ENCODE measurements at places on chromosomes 5 and 9.

- DNase-seq: no peak
These were observed 489.3 kb upstream of the RORB start for GRCh38 chr9:74007833-74008232.

DNA sequence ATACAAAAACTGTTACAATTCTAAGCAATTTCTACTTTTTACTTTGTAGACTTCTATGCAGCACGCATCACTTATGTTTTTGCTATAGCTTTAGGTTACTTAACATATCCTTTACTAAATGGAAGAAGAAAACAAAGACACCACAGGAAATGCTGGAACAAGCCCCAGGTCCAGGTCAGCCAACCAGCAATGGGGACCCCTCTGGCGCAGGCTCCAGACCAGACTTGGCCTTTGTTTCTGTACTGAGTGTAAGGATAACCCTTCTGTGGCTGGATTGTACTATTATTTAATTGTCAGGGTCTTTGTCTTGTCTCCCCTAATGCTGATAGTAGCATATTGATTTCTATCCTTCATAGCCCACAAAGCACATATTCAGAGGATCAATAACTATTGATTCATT lies 4.2 kb downstream of the SEMA4D start:
- no peak for DNase-seq

DNA sequence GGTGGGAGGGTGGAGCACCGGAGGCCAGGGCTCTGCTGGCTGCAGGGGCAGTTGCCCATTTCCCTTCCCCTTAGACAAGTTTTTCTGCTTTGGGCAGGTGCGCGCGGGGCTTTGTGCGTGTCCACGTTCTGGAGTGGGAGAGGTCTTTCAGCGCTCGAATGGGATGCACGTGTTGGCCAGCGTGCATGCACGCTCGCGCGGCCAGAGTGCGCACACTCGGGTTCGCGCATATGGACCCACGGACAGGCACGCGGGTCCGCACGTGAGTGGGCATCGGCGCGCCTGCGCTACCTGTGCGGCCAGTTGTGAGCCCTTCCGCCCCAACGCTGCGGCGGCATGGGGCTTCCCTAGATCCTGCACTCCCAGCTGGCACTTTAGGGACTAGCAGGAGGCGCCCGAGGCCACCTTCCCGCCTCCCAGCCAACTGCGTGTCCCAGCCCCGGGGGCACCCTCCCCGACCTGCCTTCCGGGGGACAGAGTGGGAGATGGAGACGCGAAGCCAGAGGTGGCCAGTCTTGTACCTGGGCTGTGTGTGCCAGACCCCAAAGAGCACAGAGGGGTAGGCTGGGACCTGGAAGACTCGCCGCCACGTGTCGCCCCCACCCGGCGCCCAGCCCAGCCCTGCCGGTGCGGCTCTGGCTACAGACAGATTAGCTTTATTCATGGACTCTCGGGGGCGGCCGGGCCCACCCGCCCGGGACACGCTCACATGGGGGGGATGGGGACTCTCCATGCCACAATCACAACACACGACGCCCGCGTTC lies 9.8 kb upstream of the GPRIN1 start:
- no peak for DNase-seq

GRCh38 chr9:127081250-127082185 lies 40.9 kb downstream of the ANGPTL2 start:
- no peak for DNase-seq

GRCh38 chr5:82347201-82347865 lies 69.2 kb upstream of the RPS23 start:
- DNase-seq: no peak

GRCh38 chr9:112061152-112061740 lies 113.9 kb downstream of the SUSD1 start:
- no peak for DNase-seq

DNA sequence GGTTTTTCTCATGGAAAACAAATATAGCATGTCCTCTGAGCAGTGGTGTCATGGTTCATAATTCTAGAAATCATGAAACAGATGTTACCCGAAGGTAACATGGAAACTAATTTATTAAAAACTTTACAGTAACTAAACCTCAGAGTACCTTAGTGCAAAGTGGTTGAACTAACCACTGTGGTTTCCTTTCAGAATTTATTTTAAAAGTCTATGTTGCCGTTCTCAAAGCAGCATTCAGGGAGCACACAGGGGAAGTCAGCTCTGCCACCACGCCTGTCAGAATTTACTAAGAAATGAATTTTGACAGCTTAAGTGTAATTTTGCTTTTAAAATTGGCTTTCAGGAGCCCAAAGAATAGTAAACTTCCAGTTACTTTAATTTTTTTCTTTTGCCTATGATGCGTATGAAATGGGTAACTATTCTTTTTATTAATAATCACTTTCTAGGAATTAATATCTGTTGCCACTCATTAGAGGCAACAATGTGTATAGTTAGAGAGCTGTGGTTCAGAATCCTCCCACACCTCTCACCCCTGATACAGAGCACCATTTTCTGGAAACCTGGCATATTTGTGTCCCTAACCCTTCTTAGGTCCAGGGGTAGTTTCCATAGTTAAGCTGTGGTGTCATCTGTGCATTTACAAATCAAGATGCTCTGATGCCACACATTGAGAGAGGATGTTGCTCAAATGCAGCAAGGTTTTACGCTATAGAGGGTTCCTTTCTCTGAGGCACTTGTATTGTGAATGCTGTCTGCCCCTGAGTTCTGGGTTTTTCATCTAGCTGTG lies 202.6 kb downstream of the ZSWIM6 start:
- no peak for DNase-seq

- no peak for DNase-seq
These were observed 94.1 kb upstream of the TRIM32 start for GRCh38 chr9:116592970-116593369.

DNA sequence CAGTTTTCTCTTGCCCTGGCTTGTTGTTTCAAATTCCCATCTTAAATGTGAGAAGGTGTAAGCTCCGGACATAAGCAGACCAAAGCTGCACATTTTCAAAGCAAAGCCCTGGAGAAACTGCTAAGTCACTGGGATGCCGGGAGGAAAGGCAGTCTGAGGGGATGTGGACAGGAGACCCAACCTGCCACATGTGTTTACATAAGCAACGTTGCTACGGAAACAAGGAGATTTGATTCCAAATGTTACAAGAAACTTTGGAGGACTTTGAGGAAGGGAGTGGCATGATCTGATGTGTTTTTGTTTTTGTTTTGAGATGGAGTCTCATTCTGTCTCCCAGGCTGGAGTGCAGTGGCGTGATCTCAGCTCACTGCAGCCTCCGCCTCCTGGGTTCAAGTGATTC lies 25.7 kb upstream of the INSYN2B start:
- DNase-seq: no peak

DNA sequence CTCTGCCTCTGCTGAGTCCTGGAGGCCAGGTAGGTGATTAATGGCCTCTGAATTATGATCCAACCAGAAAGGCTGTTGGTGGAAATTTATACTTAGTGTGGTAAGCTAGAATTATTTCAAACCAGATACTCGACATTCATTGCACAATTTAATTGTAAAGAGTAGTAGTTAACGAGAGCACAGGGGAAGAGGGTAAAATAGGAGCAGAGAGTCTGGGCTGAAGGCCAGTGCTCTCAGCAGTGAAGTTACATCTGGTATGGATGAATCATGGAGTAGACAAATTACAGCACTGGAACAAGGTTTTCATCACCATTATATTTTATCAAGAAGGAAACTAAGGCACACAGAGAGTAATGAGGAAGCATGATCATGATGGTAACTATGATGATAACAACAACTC lies 92.5 kb downstream of the TLR4 start:
- DNase-seq: no peak

DNA sequence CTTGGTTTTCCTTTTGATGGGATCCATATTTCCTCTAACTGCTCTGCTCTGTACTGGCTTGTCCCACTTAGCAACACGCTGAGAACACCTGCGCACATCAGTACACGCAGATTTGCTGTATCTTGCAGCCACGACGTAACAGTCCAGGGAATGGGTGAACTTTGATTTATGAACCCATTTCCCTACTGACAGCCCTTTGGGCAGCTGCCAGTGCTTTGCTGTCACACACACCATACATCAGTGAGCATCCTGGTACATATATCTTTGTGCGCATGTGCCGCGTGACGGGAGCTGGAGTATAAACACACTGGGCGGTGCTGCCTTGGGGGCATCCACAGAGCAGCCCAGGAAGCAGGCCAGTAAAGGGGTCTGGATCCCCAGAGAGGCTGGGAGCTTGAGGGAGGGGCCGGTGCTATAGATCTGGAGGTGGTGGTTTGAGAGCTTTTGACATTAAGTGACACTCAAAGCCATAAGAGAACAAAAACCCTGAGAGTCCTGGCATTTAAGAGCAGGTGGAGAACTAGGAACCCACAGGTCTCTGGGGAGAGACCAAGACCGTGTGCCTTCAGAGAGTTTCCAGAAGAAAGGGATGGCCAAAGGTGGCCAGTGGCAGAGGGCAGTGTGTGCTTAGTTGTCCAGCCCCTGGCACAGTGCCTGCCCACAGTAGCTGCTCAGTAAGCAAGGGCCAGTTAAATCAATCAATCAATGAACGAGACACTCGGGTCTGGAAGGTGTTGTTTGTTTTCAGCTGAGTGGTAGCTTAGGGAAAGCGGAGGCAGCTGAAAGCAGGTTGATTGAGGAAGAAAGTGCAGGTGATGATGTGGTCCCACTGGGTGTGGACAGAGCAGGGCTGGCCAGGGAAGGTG lies 53.7 kb downstream of the LMX1B start:
- no peak for DNase-seq

DNA sequence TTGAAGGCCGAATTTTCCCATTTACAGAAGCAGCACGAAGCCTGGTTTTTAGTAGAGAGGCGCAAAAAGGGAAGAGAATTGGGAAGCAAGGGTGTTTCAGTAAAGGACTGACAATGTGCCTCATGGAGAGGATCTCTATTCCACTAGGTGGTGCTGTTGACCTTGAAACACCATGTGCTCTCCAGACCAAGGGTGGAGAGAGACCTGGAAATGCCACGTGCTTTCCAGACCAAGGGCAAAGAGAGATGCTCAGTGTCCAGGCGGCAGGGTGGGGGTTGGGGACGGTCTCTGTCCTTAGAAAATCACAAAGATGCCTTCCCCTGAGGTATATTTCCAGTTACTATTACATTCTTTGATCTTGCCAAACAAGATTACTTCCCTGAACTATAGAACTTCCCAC lies 425.3 kb downstream of the CSNK1G3 start:
- DNase-seq: no peak

GRCh38 chr5:143245929-143246561 lies 157.4 kb downstream of the NR3C1 start:
- DNase-seq: no peak

DNA sequence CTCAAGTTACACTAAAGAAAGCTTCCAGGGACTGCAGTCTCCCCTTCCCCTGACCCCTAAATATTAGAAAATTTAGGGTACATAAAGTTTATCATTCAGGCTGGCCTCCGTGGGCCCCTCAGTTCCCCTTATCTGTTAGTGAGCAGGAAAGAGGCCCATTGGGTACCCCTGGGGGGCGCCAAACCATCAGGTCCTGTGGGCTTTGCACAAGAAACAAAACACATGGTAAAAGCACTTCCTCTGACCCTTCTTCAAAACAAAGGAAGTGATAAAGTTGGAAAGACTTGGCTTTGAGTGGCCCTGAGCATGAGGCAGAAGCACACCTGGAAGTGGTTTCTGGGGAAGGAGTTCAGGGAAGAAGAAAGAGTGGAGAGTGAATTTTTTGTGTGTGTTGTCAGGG lies 213.0 kb downstream of the SMARCA2 start:
- DNase-seq: no peak
